A172 (cell line): ENCODE measurements at places on chromosomes 5 and 9. TPM values are rescaled to one million over a fixed set of nuclear protein-coding genes. Genes with fewer than 3 reads are reported as not detected.

Gene SPINK7
- not detected in 2 replicates for total RNA-seq

Gene OLFM1
- 41.2 and 65.4 TPM in 2 replicates for total RNA-seq

Gene NSMF
- total RNA-seq = 45.1 and 46.4 TPM in 2 replicates

Gene CARTPT
- not detected in 2 replicates for total RNA-seq

Gene IFNA21
- not detected in 2 replicates for total RNA-seq

Gene PPP1R26
- 30.9 and 32.7 TPM in 2 replicates for total RNA-seq

Gene F12
- total RNA-seq = 5.6 and 11.3 TPM in 2 replicates

Gene CARD6
- total RNA-seq = 8.5 and 10.3 TPM in 2 replicates

Gene NCBP1
- total RNA-seq = 63.1 and 75.4 TPM in 2 replicates

Gene CKMT2
- 4.7 TPM in 1 of 2 replicates, not detected in the other for total RNA-seq

Gene PPP3R2
- not detected in 2 replicates for total RNA-seq

Gene ZNF483
- total RNA-seq = 0.53 and 0.77 TPM in 2 replicates

Gene SPATA6L
- not detected in 2 replicates for total RNA-seq

DNA sequence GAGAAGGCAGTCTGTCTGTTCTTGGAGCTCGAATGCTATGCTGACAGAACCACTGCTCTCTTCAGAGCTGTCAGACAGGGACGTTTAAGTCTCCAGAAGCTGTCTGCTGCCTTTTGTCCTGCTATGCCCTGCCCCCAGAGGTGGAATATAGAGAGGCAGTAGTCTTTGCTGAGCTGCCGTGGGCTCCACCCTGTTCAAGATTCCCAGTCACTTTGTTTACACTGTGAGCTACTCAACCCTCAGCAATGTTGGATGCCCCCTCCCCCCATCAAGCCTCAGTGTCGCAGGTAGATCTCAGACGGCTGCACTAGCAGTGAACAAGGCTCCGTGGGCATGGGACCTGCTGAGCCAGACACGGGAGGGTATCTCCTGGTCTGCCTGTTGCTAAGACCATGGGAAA is 344.2 kb downstream of the TMEM161B start:
- no peak for DNase-seq

DNA sequence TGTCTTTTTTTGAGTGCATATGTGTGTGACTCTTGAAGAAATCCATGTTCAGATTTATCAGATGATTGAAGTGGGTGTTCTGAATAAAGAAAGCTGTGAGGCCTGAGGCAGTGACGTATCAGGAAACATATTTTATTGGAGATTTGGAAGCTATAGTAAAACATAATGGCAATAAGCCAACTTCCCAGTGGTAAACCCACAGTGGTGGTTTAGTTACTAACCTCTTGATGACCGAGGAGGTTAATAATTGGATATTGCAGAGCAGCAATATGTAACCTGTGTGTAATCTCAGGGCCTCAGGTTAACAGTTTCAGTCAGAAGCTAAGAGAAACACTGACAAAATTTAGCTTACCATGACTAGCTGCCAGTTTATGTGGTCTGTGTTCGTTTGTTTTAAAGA is 6.9 kb downstream of the RGMB start:
- DNase-seq = no peak

DNA sequence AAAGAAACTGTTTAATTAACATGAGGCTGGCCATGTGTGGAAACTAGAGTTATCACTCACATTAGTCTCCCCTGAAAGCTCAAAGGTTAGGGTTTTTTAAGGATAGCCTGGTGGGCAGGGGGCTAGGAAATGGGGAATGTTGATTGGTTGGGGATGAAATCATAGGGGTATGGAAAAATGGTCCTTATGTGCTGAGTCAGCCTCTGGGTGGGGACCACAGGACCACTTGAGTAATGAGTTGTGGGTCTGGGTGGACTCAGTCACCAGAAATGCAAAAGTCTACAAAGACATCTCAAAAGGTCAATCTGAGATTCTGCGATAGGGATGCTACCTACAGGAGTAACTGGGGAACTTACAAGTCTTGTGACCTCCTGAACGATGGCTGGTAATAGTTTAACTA is 362.8 kb downstream of the DMAC1 start:
- DNase-seq = no peak

DNA sequence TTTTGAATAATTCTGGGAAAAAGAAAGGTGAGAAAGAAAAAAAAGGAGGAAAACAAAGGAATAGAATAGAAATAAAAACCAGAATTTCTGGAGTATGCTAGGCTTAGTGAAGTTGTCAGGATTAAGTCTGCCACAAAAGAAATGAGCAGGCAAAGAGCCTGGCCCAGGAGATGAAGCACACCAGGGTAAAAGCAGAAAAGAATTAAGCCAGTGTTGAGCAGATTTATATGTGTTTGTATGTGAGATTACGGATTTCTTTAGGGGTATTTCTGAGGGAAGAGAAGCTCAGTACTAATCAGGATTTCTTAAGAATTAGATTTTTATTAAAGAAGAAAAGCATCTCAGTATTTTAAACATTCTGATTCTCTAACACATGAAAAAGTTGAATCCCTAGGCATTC is 74.5 kb downstream of the MRPS27 start:
- no peak for DNase-seq

DNA sequence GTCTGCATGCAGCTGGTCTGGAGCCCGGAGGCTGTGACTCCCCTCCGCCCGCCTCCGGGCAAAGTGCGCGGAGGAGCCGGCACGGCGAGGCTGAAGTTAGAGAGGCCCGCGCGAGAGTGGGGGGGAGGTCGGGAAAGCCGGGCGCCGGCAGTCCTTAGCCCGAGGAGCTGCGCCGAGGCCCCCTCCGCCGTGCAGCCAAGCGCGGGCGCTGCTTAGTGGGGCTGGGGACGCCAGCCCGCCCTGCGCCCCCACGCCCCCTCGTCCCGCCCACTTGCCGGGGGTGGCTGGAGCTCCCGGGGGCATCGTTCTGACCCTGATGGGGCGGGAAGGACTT is 403 bp downstream of the NINJ1 start:
- DNase-seq = no peak

DNA sequence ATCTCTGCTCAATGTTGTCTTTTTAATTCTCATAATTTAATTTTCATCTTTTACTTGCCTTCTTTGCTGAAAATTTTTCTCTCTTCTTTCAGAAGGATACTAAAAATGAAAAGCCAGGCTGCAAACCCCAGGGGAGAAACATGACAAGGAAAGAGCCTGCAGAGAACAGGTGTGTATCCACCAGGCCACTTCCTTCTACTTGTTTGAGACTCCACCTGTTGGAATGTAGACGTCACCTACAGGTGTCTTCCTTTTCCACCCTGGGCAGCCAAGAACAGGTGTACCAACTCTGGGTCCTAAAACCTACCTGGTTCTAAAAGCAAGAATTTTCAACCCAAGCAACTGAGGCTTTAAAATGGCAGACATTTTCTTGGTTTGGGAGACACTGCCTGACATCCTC is 166.8 kb downstream of the ATP10B start:
- DNase-seq = no peak

GRCh38 chr5:77569409-77569808 is 69.1 kb downstream of the OTP start:
- DNase-seq = no peak

DNA sequence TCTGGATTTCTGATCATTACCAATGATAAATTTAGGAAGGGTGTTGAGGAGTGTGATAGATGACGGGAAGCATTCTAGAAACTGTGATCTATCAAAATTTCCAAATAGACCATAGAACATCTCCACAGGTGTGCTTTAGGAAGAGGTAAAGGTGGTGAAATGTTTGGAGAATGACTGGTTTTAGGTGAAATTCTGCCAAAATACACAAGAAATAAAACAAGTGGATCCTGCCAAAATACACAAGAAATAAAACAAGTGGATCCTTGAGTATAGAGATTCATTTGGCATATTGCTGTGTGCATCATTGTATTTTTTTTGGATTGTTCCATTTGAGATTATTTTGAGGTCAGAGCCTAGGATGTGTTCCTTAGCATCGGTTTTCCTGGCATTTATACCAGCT is 88.3 kb upstream of the CTNND2 start:
- DNase-seq = no peak

DNA sequence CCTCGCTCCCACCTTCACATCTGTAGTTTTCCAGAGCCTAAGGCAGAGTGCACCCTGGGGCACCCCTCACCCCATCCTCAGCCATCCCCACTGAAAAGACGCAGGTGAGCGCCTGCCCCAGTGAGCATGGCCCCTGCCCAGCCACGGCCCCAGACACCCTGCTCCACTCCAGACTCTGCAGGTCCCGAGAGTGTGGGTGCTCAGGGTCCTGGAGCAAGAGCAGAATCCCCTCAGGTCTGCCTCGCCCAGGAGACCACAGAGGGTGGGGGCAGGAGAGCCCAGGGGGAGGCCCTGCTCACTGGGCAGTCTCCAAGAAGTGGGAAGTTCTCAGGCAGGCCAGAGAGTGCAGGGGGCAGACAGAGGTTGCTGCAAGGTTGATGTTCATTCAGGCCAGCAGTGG is 158.6 kb upstream of the PPP1R26 start:
- DNase-seq = no peak

DNA sequence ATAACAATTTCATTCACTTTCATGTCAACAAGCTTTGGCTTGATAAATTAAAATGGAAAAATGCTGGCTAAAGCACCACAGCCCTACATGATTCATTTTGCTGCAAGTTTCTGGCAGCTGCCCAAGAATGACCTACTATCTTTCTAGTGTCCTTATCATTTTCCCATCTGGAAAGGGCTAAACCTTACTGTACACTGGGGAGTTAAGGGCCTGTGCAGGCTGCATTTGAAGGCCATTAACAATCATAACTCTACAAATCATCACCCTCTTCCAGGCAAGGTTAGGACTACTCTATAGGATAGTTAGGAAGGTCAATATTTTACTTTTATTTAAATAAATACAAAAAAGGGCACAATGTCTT is 579.7 kb upstream of the ZNF608 start:
- peak; percentile 94 for DNase-seq

GRCh38 chr5:178551059-178551458 is 39.1 kb downstream of the COL23A1 start:
- DNase-seq = no peak

GRCh38 chr5:124511791-124512190 is 234.6 kb downstream of the ZNF608 start:
- no peak for DNase-seq

DNA sequence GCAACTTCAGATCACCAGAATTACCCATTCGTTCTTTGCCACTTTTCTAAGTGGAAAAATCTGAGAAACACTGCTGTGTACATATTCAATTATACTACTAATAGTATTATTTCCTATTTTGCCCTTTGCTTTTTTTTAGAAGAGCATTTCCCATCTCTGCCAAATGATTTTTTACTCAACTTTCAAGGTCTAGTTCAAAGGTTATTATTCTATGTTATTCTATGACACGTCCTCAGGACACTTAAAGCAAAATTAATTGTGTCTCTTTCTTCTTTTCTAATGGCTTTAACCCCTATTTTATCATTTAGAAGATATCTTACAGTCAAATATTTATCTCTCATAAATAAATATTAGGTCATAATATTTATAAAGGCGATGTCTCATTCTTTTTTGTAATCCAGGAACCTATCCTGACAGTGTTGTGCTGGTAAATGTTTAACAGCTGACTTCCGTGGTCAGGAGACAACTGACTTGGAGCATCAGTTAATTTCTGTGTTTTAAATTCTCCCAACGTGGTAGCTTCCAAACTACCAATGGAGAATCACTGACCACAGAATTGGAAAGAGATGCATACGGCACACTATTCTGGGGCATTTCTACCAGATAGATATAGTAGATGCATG is 375.2 kb downstream of the ARRDC3 start:
- no peak for DNase-seq

DNA sequence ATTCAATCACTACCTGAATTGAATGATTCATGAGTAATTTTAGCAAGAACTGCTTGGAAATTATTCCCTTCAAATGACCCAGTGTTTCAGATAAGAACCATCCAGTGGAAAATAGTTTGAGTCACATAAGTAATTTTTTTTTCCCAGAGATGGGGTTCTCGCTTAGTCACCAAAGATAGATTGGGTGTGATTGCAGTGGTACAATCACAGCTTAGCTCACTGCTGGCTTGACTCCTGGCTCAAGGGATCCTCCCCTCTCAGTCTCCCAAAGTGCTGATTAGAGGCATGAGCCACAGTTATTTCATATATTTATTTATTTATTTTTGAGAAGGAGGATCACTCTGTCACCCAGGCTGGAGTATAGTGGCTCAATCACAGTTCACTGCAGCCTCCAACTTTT is 574.5 kb upstream of the ARRDC3 start:
- peak; percentile 91 for DNase-seq

DNA sequence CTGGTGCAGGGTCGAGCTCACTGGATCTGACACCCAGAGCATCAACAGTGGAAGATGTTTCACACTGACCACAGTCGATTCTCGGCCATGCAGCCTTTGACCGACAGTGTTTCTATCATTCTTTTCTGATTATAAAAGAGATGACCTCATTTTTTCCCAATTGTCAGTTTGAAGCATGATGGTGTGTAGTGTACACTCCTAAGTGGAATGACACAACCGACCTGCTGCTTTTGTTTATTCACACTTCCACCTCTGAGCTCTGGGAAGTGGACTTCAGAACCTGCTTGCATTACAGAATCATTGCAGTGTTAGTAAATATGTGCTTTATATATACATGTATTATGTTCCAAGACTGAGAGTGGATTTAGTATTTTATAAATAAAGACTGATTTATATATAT is 128.6 kb downstream of the IRX2 start:
- DNase-seq = no peak

DNA sequence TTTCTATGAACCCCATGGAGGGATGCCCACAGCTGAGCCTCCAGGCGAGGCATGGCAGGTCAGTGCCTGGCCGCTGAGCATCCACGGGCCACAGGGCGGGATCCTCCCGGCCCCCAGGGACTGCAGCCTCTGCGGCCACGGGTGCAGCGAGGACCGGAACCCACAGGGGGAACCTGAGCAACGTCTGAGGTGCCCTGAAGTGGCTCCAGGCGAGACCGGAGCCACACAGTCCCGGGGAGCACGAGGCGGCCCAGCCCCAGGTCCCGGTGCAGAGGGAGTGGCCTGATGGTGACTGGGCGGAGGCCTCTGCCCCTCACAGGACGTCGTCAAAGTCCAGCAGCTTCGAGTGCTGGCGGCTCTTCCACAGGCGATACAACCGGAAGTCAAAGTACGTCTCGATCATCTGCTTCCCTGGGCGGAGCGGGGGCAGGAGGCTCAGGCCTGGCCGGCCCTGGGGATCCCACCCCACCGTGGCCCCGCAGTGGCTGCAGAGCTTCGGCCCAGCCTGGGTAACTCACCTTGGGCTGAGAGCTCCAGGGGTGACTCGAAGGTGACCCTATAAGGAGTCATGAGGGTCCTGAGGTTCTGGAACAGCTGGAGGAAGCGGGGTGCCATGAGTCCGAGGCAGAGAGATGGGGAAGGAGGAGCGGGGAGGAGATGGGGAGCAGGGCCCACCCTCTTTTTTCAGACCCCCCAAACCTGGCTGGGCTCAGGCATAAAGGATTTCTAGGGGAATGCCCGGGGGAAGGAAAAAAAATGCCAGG is 8.1 kb upstream of the ENTPD8 start:
- no peak for DNase-seq
